Activated CD8-positive, alpha-beta memory T cell treated with anti-CD3 and anti-CD28 coated beads for 1 hour (primary cell): ENCODE measurements at places on chromosomes 11 and 22.

GRCh38 chr11:80815752-80816453, 1375.1 kb upstream of the TENM4 start:
- DNase-seq: no peak

- no peak for DNase-seq
Observed at GRCh38 chr11:23211221-23211620, 350.9 kb upstream of the CCDC179 start.

DNA sequence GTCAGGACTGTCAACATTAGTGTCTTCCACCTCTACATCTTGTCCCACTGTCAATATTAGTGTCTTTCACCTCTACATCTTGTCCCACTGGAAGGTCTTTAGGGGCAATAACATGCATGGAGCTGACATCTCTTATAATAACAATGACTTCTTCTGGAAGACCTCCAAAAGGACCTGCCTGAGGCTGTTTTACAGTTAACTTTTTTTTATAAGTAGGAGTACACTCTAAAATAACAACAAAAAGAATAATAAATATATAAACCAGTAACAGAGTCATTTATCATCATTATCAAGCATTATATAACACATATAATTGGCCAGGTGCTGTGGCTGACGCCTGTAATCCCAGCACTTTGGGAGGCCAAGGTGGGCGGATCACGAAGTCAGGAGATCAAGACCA, 57.5 kb downstream of the PAK1 start:
- DNase-seq: no peak

GRCh38 chr11:7495882-7496551, 10.7 kb downstream of the OLFML1 start:
- DNase-seq: no peak

DNA sequence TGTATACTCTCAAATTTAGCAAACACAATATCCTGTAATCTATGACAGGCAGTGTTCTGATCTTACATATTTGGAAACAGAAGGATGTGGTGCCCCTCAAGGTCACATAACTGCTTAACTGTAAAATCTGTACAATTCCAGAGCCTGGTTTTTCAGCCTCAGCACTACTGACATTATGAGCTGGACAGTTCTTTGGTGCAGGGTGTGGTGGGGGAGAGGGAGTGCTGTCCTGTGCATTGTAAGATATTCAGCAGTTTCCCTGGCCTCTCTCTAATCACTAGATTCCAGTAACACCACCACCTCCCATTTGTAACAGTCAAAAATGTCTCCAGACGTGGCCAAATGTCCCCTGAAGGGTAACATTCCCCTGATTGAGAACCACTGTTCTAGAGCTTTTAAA, 1.8 kb upstream of the OR5B21 start:
- no peak for DNase-seq

DNA sequence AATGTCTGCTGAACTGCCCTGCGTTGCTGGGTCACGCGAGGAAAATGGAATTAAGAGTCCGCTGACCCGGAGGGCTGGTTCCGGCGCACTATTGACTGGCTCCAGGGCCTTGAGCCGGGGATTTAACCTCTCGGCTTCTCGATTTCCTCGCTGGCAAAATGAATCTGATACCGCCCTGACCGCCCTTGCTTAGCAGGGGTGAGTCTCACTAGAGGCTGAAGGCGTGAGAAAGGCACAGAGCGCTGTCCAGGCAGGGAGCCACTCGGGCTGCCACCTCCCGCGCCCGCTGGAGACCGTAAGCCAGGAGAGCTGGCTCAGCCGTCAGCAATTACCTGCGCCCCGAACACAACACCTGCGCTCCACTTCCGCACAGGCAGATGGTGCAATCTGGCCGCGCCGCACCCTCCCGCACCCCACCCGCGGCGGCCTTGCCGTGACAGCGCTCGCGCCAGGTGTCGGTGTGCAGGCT, 65.6 kb downstream of the BUD13 start:
- no peak for DNase-seq

GRCh38 chr11:73334384-73335203, 26.5 kb downstream of the ARHGEF17 start:
- no peak for DNase-seq

DNA sequence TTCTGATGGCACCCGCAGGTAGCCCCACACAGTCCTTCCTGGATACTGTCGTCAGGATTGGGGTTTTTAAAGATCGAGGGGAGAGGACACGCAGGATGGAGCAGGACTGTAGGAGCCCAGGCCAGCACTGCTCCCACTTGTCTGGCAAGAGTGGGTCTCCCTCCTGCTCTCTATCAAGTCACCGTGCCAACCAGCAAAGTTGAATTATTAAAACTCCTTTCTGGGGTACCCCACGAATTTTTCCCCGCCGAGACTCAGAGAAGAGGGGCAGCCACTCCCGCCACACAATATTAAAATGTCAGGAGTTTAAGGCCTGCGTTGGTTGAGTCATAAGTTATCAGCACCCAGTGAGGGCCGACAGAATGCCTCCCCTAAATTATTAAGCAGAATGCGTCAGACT, 10.1 kb downstream of the LMO1 start:
- DNase-seq: no peak

DNA sequence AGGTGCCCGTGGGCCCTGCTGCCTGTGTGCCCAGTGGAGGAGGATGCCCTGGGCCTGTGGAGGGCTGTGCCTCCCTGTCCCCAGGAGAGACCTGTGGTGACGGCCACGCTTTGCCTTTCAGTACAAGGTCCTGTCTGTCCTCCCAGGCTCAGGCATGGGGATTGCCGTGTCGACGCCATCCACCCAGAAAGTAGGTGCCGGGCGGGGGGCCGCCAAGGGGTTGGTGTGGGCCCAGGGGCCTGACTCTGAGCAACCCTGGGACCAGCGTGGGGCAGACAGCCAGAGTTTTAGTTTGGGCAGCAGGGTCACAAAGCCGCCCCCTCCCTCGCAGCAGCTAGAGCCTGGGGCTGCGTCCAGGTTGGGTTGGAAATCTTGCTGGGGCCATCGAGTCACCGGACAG, 56.3 kb downstream of the GRAMD4 start:
- DNase-seq: no peak

DNA sequence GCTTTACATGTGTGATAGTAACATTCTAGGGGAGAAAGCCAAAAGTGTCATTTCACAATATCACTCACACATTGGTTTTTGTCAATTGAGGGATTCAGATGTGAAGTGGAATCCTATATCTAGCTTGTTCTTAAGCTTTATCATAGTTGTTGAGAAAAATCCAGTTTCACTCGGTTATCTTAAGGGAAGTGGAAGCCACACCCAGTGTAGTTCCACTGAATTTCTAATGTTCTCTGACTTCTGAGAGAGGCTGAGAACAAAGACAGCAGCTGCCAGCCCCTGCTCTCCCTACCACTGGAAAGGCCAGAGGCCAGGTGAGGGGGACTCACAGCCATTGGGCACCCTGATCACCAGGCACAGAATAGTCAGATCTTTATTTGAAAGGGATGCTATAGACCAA, 53.7 kb downstream of the THAP12 start:
- no peak for DNase-seq

DNA sequence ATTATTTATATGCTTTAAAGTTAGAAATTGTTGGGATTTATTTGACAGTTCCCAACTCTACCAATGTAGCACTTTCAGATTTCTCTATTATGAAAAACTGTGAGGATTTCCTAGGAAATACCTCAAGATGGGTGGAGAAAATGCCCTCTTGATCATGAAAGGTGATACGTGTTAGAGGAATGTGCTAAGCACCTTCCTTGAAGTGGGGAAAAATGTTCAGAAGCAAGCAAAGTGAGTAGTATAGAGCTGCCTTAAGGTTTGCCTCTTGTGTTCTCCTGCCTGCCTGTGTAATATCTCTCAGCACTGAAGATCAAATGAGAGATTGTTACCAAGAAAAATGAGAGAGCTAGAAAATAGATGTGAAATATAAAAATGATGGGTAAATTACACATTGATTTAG, 58.2 kb downstream of the YAP1 start:
- no peak for DNase-seq

- DNase-seq: no peak
Observed at GRCh38 chr11:77175869-77176539, 48.0 kb downstream of the MYO7A start.

- no peak for DNase-seq
Observed at GRCh38 chr22:35217527-35217926, 39.8 kb upstream of the HMGXB4 start.

DNA sequence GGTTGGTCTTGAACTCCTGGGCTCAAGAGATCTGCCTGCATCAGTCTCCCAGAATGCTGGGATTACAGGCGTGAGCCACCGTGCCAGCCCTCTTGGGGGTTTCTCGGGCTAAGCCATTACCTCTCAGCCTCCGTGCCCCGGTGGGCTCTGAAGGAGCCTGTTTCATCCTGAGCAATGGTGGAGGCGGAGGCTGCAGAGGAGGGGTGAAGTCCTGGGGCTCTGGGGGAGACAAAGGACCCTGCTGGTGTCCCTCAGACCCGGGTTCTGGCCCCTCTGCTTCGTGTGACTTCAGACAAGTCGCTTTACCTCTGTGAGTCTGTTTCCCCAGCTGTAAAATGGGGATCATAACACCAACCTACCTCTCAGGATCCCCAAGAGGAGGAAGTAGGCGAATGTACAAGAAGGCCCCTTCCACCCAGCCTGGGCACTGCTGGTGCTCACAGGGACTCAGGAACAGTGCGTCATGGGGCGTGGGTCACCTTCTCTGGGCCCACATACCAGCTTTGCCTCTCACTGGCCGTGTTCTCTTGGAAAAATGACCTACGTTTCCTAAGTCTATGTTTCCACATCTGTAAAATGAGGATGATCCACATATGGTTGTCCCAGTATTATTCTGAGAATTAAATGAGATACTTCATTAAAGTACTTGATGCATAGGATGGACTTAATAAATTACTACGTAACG, 36.8 kb downstream of the RIBC2 start:
- no peak for DNase-seq

DNA sequence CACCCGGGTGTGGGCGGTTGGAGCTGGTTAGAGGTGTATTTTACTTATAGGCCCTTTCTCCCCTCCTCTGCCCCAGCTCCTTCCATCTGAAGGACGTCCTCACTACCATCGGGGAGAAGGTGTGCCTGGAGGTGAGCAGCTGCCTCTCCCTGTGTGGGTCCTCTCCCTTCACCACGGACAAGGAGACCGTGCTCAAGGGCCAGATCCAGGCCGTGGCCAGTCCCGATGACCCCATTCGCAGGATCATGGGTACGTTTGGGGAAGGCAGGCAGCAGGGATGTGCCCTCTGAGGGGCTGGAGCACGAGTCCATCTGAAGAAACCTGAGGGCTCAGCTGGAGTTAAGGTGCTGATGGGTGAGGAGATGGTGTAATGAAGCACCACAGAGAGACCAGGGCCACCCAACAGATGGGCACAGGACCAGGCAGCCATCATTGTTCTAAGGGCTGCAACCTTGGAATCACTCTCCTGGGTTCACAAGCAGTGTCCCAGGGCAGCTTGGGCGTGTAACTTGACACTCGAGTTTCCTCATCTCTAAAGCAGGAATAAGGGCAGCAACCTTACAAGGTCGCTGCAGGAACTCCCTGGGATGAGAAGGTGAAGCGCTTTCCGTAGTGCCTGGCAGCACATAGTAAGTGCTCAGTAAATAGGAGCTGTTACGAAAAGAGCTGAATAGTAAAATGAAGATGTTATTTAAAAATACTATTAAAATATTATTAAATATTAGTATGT, 29.4 kb downstream of the TCP11L1 start:
- no peak for DNase-seq

DNA sequence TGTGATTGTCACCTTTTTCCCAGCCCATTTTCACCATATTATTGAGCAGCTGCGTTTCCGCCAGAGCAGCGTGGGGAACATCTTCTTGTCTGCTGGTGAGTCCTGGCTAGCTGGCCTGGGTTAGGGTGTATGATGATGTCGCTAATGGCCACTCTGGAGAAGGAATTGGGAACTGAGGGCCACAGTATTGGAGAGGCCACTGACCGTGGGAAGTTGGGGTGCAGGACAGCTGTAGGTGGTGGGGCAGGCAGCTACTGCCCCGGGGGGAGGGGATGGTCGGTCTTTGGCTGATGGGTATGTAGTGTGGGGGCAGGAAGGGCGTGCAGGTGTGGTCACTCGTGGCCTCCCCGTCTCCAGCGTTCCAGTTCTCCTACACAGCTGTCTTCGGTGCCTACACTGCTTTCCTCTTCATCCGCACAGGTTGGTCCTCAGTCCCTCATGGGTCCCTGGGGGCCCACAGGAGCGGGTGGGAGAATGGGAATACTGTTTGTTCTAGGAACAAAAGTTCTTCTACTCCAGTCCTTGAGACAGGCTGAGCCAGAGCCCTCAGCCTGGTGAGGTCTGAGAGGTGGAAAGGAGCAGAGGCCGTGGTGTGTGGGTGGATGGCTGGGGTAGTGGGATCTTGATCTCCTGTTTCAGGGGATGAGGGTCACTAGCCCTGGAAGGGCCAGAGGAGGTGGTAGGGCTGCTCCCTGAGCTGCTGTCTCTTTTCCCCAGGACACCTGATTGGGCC, 2.1 kb downstream of the RCE1 start:
- no peak for DNase-seq

DNA sequence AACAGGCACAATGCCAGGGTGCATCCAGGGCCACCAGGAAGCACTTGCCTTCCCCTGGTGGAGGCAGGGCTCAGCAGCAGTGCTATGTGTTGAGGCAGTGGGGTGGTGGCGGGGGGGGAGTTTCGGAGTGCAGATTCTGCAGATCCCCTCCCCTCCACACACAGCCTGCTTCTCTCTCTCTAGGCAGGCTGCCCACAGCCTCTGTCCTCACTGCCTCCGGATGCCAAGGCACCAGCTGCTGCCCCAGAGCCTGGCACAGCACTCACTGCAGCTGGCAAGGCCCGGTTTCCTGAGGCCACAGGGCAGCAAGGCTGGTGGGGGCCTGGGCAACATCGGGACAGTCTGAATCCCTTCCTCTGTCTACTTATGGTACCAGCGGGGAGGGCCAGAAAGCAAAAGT, 35.8 kb downstream of the NRXN2 start:
- DNase-seq: no peak

DNA sequence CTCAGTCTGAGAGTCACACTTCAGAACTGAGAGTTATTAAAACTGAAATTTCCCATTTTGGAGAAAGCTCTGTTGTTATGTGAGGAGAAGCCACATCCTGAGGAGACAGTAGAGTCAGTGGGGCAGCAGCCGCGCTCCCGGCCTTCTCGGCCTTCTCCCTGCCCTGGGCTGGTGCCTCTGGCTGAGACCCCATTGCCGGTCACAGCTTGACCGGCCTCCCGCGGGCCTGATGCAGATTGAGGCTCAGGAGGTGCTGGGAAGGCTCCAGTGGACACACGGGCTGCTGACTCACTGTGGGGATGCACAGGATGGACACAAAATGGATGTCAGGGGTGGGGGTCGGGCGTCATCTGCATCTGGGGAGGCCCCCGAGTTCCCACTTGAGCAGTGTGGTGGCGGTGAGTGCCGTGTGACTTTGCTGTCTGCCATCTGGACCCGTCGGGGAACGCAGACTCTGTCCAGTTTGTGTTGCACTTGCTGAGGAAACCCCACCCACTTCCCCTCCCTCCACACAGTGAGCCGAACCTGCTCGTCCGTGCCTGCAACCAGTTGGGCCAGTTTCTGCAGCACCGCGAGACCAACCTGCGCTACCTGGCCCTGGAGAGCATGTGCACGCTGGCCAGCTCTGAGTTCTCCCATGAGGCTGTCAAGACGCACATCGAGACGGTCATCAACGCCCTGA, 50.1 kb downstream of the MUC6 start:
- no peak for DNase-seq

- no peak for DNase-seq
Observed at GRCh38 chr11:27717801-27718229, 17.6 kb upstream of the BDNF start.
